ENCODE measurements at places on chromosomes 12 and 14.

DNA sequence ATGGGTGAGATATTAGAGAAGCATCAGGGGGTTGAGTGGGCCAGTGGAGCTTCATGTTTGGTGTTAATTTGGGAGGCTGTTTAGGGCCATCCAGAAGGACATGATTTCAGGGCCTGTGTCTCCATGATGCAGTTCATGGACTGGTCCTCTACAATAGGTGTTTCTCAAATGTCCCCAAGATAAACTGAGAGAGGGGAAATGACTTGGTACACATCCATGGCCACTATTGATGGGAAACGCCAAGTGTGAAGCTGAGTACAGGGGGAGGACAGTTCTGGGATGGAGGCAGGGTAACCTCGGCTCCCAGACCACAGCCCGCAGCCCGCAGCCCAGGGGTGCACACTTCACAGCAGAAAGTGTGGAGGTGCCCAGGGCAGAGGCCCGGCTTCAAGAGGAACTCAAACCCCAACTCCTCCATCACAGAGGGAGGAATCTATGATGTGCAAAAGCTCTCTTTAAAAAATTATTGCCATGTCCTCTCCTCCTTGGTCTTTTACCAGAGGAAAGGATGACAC is 33.3 kb downstream of the CACNA2D4 start:
- DNase-seq = no peak

DNA sequence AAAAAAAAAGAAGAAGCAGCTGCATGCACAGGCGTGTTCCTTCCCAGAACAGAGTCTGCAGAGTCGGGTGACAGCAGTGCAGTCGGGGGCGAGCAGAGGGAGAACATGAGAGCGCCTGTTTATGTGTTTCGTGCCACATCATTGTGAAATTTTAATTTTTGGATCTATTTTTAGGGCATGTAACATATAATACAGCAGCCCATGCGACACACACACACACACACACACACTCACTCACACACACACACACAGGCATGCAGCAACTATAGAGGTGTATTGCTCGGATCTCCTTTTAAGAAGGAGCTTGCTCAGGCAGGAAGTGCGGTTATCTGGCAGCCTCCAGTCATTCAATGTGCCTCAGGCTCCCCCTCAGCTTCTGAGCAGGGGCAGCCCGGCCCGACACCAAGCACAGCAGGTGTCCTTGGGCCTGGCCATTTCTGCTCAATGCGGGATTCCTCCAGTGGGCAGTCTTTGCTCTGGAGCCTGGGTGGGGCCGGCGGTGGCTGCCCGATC is 71.8 kb downstream of the ZNF664 start:
- DNase-seq = no peak

DNA sequence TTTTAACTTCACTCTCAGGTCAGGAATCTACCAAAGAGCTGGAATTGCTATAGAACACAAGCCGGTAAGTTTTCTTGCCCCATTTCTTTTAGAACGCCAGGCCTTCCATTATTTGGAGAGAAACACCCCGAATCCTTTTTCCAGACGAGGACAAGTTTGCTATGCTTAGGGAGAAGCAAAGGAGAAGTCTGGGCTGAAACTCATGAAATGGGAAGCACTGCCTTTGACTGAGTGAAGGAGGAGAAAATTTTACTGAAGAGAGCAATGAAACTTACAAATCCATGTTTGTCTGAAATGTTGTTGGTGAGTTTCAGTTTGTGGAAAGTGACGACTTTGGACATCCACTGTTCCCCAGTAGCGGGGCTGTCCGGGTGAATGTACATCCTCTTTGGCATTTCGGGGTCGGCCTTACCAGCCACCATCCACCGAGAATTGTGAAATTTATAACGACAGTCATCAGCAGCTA is 3.3 kb downstream of the TBX3 start:
- no peak for DNase-seq

GRCh38 chr14:68892961-68893360 is 86.1 kb downstream of the ACTN1 start:
- no peak for DNase-seq

DNA sequence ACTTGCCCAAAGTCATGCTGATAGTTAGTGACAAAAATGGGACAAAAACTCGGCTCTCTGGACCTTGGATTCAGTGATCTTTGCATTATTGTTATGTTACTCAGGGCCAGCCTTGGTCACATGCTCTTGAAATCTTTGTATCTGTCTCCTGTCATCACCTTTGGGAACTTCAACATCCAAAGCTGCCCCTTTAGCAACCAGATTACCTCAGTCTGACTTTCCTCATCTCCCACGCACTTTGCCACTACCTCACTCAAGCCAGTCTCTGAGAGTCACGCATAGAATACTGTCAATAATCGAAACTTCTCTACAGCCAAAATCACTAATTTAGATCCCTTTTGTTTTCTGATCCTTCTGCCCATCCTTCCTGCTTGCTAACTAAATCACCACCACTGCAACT is 90.8 kb upstream of the DAAM1 start:
- no peak for DNase-seq

- peak; percentile 27 for DNase-seq
Measured at GRCh38 chr12:8914716-8915526, 612 bp downstream of the PHC1 start.

GRCh38 chr12:132411457-132411856 is 78.5 kb upstream of the FBRSL1 start:
- no peak for DNase-seq

- DNase-seq = no peak
Measured at GRCh38 chr12:1107669-1108068, 116.6 kb downstream of the ERC1 start.

DNA sequence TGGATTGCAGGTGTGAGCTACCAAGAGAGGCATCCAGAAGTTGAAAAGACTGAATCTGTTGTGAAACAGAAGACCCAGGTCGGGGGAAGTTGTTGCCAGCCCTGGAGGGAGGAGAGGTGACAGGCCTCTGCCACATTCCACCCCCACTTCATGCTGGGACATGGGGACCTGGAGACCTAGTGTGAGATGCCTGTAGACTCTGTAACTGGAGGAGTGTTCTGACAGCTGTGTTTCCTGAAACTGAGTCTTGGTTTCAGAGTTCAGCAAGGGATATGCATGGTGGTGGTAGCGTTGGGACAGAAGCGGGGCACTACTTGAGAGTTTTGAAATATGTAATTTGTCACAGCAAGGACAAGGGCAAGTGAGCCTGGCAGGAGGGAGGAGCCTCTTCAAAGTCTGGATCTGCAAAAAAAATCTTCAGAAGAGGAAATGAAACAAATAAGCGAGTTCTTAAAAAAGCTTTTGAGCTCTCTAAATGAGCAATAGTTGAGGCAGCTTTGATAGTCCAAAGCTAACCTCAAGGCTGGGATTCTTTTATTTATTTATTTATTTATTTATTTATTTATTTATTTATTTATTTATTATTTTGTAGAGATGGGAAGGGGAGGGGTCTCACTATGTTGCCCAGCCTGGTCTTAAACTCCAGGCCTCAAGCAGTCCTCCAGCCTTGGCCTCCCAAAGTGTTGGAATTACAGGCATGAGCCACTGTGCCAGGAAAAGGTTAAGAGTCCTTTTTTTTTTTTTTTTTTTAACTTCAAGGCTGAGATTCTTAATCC is 58.9 kb upstream of the EEA1 start:
- DNase-seq = no peak

DNA sequence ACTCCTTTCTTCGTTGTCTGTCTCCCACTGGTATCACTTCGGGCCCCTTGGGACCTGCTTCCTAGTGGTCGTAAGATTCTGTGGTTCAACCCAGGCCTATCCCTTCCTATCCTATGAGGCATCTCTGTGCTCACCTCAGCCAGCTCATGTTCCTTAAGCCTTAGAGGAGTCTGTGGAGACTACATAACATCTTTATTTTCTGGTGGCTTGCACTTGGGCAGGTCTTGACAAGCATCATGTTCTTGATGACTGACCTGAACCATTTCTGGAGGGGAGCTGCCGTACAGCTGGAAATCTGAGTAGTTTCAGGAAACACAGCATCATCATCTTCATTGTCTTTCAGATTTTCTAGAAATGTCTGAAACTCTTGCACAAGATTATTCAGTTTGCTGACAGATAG is 69.3 kb downstream of the PPFIBP1 start:
- DNase-seq = no peak

- no peak for DNase-seq
Measured at GRCh38 chr12:4025181-4026019, 152.2 kb upstream of the PARP11 start.

DNA sequence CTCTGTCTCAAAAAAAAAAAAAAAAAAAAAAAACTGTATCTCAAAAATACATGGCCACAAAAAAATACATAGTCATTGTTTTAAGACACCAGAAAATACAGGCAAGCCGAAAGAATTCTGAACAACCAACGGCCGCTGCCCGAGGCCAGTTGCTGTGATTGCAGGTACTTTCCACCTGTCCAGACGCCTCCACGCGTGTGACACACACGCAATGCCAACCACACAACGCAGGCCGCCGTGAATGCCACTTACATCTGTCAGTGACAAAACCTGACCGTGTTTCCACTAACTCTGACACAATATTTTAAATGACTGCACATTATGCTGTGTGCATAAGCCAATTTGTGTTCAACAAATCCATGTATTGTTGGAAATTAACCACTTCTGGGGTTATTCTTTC is 22.4 kb upstream of the INF2 start:
- DNase-seq = no peak

- DNase-seq = no peak
Measured at GRCh38 chr14:99123208-99123870, 148.7 kb downstream of the BCL11B start.

DNA sequence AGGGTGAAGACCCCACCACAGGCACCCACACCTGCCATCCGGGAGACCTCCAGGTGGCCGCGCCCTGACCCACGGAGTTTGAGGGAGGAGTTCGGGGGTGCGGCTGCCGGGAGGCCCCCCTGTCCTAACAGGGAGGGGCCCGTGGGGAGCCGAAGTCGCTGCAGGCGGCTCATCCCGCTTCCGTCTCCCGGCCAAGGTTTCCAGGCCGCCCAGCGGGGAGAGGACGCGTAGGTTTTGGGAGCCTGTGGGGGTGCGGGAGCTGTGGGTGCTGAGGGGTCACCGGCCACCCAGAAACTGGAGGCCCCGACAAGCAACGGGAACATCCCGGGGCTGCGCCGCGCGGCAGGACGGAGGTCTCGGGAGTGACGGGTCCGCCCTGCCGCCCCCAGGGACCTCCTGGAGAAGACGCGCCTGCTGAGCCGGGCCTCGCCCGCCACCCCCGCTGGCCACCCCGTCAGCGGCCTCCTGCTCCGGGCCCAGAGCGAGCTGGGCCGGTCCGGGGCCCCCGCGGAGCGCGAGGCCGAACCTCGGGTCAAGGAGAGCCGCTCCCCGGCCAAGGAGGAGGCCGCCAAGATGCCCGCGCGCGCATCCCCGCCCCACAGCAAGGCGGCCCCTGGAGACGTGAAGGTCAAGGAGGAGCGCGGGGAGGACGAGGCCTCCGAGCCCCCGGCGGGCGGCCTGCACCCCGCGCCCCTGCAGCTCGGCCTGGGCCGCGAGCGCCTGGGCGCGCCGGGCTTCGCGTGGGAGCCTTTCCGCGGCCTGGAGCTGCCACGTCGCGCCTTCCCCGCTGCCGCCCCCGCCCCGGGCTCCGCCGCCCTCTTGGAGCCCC is 27.6 kb downstream of the LRCOL1 start:
- DNase-seq = no peak

DNA sequence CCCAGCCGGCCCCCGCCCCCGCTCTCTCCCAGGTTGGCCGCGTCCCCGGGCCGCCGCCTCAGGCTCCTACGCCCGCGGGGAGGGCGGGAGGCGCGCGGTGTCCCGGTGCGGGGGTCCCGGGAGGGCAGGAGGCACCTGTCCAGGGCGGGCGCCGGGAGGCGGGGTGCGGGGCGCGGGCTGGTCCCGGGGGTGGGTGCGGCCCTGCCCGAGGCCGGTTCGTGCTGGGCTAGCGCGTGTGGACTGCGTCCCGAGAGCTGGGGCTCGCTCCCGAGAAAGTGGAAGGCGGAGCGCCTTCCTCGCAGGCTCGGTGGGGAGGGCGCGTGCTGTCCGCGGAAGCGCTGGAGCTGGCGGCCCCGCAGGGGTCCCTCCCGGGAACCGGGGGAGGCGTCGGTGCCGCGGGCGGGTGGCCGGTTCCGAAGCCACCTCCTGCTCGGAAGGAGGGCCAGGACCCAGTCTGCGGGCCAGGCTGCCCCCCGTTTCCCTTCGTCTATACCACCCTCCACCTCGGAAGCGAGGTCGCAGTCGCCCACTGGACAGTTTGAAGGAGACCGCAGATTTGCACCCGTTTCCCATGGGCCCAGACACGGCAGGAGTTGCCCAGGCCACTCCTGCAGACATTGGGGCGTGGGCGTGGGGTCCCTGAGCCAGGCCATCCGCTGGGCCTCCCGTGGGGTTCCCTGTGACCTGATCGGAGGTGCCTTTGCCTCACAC is 636 bp downstream of the ZFYVE21 start:
- no peak for DNase-seq

- no peak for DNase-seq
Measured at GRCh38 chr12:69701826-69702225, 2.7 kb upstream of the BEST3 start.

DNA sequence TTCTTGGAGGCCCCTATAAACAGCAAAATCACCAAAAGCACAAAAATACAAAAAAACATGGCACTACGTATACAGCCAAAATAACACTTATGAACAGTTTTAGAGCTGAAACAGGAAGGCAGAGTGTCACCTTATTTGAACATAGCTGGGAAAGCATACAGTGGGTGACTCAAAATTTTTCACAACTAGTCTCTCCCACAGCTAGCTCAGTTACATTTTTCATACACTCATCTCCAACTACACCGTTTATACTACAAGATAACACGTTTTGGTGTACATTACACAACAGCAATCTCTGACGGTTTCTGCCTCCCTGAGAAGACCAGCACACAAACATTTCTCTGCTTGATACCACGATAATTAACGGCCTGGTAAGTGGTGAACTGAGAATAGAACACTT is 2.9 kb downstream of the RAD52 start:
- no peak for DNase-seq

DNA sequence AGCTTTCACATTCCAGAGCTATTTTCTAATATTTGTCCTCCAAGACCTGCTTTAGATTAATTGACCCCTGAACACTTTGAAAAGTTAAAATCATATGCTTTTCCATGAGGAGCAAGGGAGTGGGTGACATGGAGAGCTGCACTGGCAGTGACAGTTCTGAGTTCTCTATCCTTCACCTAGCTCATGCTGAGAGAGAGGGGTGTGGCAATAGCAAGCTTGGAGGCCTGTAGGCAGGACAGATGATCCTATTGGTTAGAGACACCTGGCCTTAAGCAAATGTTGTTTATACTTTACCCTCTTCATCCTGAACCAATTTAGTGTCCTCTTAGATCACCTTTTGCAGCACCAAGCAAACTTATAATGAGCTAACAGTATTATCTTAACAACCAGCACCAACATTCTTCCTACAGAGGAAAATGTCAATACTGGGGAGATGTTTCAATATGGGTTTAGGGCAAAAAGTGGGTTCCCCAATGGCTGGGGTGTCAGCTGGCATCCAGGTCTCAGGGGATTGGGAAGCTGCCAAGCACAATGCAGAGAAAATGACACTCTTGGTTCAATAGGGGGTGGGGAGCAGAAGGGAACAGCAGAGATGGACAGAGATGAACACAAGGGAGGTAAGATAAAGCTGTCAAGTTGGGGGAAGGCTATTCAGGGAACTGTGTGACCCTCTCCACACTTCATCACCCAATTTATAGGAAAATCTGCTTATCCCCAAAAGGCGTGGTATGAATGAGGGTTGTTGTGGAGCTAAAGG is 37.0 kb upstream of the PPM1H start:
- no peak for DNase-seq

All from activated naive CD4-positive, alpha-beta T cell (primary cell).